ENCODE measurements at places on chromosomes 2 and 18. TPM values are rescaled to one million over a fixed set of nuclear protein-coding genes. Genes with fewer than 3 reads are reported as not detected.

Gene NFATC1
- polyA plus RNA-seq: 5.5 TPM

Gene CPO
- not detected for polyA plus RNA-seq

Gene ALKAL2
- not detected for polyA plus RNA-seq

Gene MYO5B
- polyA plus RNA-seq: 17.7 TPM

Gene C2orf74
- polyA plus RNA-seq: 19.2 TPM

Gene OBSL1
- polyA plus RNA-seq: 91.4 TPM

Gene FNDC4
- polyA plus RNA-seq: 23.0 TPM

Gene CD8B
- polyA plus RNA-seq: 2.2 TPM

Gene CTIF
- polyA plus RNA-seq: 66.2 TPM

Gene LIMS3
- polyA plus RNA-seq: not detected

Gene DLGAP1
- 8.0 TPM for polyA plus RNA-seq

Gene CDKL4
- polyA plus RNA-seq: not detected

Gene TXNDC2
- polyA plus RNA-seq: 0.17 TPM

Gene GPR35
- 1.5 TPM for polyA plus RNA-seq

Gene FBXO48
- polyA plus RNA-seq: 0.64 TPM

Gene SAG
- polyA plus RNA-seq: not detected

Gene GRB14
- 1.0 TPM for polyA plus RNA-seq

Gene GBX2
- polyA plus RNA-seq: not detected

Gene RAB6D
- 0.17 TPM for polyA plus RNA-seq

Gene RAB31
- 28.7 TPM for polyA plus RNA-seq

Gene SRD5A2
- polyA plus RNA-seq: not detected

Gene INHBB
- 13.9 TPM for polyA plus RNA-seq

Gene IGFBP5
- polyA plus RNA-seq: 769 TPM

Gene LIPT1
- polyA plus RNA-seq: 3.5 TPM

Gene HOXD11
- polyA plus RNA-seq: 5.1 TPM

Gene TSN
- polyA plus RNA-seq: 67.6 TPM

Gene DES
- polyA plus RNA-seq: 9.7 TPM

Data from brain (organoid and tissue), 16 donors.